ENCODE measurements at places on chromosomes 1 and 21.
A peak's percentile ranks its signal among the peaks of the same experiment; 100 is the strongest.

GRCh38 chr21:32545948-32546441 lies 39.3 kb downstream of the TCP10L start:
- no peak for DNase-seq

- peak; percentile 42 for DNase-seq
These were observed 2.1 kb upstream of the AHDC1 start for GRCh38 chr1:27605796-27606707.

DNA sequence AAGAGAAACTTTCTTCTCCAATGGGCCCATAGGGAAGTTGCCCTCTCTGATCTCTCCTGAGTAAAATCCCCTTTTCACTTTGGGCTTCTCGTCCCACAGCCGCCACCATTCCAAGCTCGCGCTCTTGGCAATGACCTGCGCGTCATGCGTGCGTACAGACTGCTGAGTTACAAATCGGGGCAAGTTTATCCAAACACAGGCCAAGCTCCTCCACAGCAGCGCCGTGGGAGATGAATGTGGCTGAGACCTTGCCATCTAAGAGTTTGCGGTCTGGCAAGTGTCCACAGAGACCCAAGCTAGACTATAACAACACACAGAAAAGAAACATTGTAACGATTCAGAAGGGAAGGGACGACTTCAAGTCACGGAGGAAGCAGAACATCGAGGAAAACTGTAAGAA lies 116.3 kb upstream of the SOD1 start:
- no peak for DNase-seq

DNA sequence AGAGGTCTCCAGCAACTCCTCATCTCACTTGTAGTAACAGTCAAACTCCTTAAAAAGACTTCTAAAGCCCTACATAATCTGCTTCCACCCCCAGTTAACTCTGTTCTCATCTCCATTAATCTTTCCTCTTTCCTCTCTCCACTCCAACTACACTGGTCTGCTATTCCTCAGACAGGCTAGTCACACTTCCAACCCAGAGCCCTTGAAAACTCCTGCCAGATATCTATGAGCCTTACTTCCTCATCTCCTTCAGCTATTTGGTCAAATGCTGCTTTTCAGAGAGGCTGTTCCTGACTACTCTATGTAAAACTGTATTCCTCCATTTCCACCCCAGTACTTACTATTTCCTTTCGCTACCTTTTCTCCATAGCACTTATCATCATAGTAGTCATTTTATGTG lies 24.4 kb downstream of the PCP4L1 start:
- no peak for DNase-seq

- no peak for DNase-seq
These were observed 617 bp upstream of the ADGRL2 start for GRCh38 chr1:81799939-81800694.

- no peak for DNase-seq
These were observed 4.2 kb upstream of the ADORA3 start for GRCh38 chr1:111507411-111508201.

- no peak for DNase-seq
These were observed 604.7 kb downstream of the PTPRC start for GRCh38 chr1:199243423-199244061.

DNA sequence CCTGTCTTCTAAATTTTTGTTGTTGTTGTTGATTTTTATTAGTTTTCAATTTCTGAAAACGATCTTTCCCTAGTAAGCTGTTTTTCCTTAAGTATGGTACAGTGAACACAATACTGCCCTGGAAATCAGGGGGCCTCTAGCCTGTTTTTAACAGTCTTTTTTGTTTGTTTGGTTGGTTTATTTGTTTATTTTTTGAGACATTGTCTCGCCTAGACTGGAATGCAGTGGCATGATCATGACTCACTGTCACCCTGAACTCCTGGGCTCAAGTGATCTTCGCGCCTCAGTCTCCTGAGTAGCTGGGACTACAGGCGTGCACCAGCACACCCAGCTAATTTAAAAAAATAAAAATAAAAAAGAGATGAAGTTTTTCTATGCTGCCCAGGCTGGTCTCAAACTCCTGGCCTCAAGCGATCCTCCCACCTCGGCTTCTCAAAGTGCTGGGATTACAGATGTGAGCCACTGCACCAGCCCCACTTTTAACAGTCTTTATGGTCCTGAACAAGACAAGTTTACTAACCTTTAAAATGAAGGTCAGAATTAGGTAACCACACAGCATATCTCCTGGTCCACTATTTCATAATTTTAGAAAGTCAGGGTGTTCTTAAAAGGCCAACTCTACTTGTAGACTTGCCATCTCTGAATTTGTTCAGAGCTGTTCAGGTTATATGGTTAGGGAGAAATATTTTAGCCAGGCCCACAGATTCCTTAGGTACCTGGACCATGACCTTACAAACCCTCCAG lies 35.4 kb downstream of the TBCE start:
- DNase-seq: no peak

DNA sequence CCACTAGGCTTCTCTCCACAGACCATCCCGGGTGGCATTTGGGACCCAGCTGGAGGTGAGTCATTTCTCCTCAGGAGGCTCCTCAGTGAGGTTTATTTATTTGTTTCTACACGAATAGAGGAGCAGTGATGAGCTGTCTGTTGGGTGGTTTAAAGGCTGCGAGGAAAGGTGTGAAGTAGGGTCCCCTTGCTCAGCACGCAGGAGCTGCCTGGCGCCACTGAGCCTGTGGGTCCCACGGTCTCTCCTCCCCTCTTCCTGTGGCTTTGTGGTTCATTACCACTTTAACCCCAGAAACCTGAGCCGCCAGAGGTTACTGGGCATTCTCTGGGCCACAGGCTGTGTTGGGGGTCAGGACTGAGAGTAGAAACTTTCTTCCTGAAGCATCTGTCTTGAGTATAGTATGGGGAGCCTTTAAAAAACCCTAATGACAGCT lies 39.9 kb downstream of the IL6R start:
- DNase-seq: no peak

- no peak for DNase-seq
These were observed 5.1 kb upstream of the MFSD2A start for GRCh38 chr1:39949891-39950290.

DNA sequence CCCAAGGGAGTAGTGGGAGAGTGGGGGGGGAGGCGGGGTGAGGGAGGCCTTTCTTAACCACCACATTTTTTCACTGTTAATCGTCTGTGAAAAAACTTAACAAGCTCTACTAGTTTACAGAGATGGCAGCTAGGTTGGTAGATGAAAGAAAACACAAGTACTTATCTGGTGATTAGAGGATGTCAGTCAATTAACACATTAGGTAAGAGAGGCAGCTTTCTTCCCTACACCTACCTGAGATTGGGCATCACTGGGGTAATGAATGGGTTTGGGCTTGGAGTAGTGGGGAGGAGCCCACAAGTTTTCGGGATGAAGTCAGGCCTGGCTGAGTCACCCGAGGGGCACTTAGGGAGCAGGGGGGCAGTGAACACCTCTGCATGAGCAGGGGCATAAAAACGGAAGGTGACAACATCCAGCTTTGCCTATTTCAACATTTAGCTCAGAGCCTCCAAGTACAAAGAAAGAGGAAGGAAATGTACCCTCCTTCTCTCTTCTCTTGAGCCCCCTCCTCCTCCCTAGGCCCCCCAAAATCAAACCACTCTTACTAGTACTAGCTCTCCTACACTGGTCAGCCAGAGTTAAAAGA lies 2.5 kb downstream of the LBR start:
- DNase-seq: no peak

DNA sequence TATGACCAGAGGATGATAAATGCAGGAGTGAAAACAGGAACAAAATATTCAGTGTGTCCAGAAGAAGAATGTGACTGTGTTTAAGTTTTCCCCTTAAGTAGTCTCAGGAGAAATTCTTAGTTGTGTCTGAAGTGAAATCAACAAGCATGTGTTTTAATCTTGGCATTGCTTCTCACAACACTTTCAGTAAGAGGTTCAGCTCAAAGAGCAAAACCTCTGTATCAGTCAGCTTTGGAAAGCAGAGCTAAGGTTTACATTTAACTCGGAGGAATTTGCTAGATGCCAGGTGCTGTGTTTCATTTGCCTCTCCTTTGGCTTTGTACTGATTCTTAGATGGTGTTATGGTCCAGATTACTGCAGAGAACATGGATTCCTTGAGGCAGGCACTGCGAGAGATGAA lies 28.6 kb downstream of the CC2D1B start:
- no peak for DNase-seq

DNA sequence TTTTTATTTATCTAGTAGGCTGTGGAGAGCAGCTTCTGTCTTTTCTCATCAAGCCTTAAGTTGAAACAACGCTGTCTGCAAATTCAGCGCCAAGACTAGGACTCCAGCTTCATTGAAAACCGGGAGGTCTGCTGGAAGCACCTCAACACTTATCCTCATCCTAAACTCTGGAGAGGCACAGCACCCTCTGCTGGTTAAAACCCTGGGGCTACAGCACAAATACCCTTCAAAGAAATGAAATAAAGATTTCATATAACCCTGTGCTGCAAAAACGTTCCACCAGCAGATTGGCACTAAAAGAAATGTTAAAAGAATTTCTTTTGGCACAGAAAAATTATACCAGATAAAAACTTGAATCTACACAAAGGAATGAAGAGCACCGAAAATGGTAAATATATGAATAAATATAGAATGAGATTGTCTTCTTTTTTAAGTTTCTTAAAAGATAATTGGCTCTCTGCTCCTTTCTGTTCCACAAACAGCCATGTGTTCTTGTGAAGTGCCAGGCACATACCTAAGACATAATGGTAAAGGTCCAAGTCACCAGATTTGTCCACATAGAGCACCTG lies 227.7 kb upstream of the SAMSN1 start:
- DNase-seq: peak; percentile 17

DNA sequence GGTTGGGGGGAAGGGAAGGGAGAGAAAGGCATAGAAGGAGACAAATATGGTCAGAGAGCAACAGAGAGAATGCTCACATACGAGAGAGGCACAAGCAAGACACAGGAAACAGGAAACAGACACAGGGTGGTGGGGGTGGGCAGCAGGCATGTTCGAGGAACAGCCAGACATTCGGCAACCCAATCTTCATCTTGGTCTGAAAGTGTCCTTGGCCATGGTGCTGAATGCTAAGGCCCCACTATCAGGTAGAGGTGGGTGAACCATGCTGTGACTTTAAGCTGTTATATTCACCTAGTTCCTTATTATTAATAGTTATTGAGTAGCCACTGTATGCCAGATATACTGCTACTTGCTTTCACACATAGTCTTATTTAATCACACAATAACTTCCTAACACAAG lies 109.2 kb downstream of the DDX20 start:
- DNase-seq: no peak

Data from stimulated activated CD4-positive, alpha-beta T cell treated with anti-CD3 and anti-CD28 coated beads, Interleukin-1b, Interleukin-23, amount 100 ng/mL, for 1 hour (primary cell).